HS-27A (cell line): ENCODE measurements at places on chromosomes 6 and 20.

- DNase-seq: no peak
Measured at GRCh38 chr6:132487762-132488161, 25.2 kb downstream of the STX7 start.

- no peak for DNase-seq
Measured at GRCh38 chr6:27541212-27541932, 68.5 kb upstream of the ZNF184 start.

GRCh38 chr6:7677229-7677628 lies 48.7 kb upstream of the BMP6 start:
- DNase-seq: no peak

DNA sequence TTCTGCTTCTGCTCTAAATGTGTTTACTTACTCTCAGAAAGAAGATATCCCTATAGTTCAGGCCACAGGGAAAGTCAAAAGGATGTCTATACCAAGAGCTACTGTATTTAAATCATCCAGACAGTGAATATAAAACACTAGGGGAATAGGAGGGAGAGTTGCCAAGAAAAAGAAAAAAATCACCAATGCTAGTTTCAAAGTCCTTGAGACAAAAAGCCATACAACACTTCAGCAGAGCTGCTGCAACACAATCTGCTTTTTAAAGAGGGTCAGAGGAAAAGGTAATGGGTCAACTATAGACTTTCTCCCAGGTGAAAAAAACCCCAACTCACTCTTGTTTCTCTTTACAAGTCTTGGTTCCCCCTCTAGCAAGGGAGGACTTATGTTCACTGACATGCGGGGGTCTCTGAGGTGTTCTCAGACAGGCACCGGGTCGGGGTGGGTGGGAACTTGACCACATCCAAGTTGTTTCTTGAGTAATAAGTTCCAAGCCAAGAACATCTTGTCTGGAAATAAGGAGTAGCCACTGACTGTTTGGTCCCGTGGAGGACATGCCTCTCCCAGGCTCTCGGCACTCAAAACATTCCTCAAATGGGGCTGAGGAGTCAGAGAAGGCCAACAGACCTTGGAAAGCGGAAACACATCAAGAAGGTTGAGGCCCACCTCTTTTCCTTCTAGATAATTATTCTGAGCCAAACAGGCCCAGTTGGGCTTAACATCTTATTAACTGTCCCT lies 47.7 kb downstream of the GJA10 start:
- no peak for DNase-seq

DNA sequence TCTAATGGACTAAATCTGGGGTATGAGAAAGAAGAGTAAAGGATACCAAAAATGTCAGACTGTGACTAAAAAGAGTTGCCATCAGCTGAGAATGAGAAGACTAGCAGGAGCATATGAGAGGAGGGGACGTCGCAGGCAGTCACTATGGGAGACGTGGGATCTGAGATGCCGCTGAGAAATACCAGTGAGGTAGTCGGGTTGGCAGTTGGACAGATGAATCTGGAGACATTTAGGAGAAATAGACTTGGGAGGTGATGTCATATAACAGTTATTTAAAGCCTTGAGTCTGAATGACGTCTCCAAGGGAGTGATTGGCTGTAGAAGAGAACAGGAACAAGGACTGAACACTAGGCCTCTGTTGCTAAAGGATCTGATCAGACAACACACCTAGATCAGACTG lies 51.5 kb upstream of the TRIM26 start:
- no peak for DNase-seq

- no peak for DNase-seq
Measured at GRCh38 chr6:145539831-145540230, 195.5 kb downstream of the EPM2A start.

DNA sequence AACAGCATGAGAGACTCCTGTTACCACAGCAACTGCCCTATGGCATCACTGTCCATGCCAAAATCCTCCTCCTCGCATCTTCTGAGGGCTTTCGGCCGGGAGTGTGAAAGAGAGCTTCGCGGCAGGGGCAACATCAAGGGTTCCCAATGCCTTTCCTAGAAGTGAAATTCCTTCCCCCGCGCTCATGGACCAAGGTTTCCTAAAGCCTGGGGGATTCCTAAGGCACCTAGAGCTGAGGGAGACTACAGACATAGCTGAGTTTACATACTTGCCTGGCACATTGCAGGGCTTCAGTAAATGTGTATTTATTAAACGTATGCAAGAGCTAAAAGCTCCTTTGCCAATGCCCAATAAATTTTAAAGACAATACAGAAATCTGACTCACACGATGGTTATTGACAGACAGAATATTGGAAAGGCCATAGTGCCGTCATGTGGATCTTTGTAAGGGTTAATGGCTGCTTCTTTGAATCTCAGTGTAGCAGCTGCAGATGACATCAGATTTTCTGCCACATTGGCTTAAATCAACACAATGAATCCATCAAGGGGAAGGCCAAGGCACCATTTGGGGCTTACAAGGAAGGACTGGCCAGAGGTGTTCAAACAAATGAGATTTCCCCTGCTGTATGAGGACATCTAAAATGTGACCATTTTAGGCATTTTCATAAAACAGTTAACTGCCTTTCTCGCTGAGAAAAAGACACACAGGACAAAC lies 281.2 kb upstream of the JARID2 start:
- no peak for DNase-seq

GRCh38 chr6:148533309-148534107 lies 190.9 kb downstream of the SASH1 start:
- DNase-seq: no peak

- no peak for DNase-seq
Measured at GRCh38 chr6:113596387-113597230, 260.5 kb upstream of the MARCKS start.

GRCh38 chr20:61963885-61964674 lies 101.6 kb downstream of the TAF4 start:
- no peak for DNase-seq

GRCh38 chr6:134447883-134448387 lies 130.0 kb upstream of the SGK1 start:
- no peak for DNase-seq

GRCh38 chr6:129454488-129454887 lies 255.5 kb downstream of the ARHGAP18 start:
- no peak for DNase-seq

DNA sequence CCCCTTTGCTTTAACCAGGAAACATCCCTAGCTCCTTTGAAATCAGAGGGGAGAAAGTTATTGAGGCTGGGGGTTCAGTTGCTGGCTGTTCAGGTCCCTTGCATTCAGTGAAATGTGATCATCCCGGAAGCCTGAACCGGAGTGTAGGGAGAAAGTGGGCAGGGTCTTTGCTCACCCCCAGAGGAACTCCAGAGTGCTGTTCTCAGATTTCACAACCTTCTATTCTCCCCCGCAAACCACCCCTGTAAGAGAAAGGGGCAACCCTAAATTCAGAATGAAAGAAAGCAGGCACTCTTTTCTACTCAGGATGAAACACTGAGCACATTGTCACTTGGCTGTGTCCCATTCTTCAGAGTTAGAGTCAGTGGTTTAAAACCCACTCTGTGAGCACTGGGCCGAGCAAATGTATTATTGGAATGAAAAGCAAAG lies 139.8 kb downstream of the KHDC1L start:
- no peak for DNase-seq

DNA sequence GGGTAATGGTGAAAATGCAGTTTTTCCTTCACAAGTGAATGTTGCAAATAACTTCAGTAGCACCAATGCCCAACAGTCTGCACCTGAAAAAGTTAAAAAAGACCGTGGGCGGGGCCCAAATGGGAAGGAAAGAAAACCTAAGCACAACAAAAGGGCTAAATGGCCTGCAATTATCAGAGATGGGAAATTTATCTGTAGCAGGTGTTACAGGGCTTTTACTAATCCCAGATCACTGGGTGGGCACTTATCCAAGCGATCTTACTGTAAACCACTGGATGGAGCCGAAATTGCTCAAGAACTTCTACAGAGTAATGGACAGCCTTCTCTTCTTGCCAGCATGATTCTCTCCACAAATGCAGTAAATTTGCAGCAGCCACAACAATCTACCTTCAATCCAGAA lies 64.8 kb upstream of the SMIM8 start:
- no peak for DNase-seq

DNA sequence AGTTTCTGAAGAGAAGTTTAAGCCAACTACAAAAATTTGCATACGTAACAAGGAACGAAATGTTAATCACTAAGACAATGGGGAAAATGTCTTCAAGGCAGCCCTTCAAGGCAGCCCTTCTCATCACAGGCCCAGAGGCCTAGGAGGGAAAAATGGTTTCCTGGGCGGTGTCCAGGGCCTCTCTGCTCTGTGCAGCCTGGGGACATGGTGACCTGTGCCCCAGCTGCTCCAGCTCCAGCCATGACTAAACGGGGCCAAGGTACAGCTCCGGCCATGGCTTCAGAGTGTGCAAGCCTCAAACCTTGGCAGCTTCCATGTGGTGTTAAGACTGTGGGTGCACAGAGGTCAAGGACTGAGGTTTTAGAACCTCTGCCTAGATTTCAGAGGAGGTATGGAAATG lies 325.1 kb downstream of the FRK start:
- DNase-seq: no peak

GRCh38 chr6:78670802-78671201 lies 196.5 kb upstream of the IRAK1BP1 start:
- no peak for DNase-seq

- DNase-seq: no peak
Measured at GRCh38 chr6:167570460-167571400, 245.8 kb downstream of the TTLL2 start.

- DNase-seq: no peak
Measured at GRCh38 chr6:133761706-133762105, 127.2 kb upstream of the TCF21 start.

GRCh38 chr6:166765234-166765541 lies 138.1 kb upstream of the RPS6KA2 start:
- DNase-seq: no peak

- DNase-seq: no peak
Measured at GRCh38 chr20:51565298-51566144, 23.0 kb upstream of the NFATC2 start.

DNA sequence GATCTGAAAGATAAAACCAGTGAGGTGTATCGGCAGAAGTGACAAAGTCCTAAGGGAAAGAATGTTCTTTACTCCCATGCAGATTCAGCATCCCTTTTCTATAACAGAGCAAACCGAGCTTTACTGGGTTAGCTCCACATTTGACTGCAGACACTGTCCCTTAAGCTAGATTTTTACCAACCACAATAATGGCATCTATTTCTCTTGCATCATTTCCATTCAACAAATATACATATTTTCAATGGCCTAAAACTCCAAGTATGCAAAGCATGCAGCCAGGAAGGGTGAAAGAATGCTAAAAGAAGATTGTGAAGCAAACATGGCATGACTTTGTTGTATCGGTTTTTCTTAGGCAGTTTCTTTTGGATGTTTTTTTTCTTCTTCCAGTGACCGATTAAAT lies 255.4 kb downstream of the OGFRL1 start:
- peak; percentile 65 for DNase-seq

DNA sequence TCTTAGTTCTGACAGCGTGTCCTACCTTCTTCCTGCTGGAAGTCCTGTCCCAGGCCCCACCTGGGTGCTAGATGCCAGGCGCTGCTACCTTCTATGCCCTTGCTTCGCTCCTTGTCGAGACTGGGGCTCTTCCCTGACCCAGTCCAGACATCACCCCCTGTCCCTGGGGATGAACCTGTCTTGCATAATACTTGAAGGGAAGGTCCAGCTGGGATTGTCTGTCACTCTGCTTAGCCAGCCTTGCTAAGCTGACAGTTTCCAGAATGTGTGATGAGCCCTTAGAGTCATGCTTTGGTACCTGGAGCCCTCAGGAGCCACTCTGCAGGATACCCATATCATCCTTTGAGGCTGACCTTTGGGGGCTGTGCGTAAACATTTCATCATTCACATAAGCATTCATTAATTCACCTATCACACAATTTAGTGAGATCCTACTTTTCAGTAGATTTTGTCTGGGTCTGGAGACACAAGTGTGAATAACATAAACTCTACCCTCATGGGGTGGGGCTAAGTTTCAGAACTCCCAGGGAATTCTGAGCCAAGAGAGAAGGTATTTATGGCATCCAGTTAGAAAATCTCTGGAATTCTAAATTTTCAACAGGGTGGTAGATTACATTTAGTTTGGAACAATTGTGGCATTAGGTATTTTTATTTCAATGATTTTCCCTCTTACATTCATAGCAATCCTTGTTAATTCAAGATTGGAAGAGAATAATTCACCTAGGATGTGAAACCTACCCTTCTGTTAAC lies 151.1 kb upstream of the HDAC2 start:
- peak; percentile 74 for DNase-seq

DNA sequence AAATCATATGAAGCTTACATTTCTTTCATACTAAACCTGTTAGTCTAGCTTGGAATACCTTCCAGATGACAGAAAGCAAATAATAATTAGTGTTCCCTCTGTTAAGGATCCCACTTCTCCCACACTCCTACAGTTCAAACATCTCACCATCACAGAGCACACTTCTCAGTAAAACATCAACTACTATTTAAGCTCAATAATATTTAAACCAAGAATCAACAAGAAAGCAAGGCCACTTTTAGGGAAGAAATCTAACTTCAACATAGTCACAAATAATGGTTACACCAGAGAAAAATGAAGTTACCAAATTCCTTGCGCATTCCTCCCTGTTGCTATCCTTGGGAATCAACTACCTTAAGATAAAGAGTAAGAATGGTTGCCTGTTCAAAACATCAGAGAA lies 1.6 kb downstream of the SNX14 start:
- no peak for DNase-seq

GRCh38 chr6:142357879-142358278 lies 56.1 kb downstream of the ADGRG6 start:
- DNase-seq: no peak

- no peak for DNase-seq
Measured at GRCh38 chr6:87182321-87182720, 27.0 kb downstream of the ZNF292 start.

DNA sequence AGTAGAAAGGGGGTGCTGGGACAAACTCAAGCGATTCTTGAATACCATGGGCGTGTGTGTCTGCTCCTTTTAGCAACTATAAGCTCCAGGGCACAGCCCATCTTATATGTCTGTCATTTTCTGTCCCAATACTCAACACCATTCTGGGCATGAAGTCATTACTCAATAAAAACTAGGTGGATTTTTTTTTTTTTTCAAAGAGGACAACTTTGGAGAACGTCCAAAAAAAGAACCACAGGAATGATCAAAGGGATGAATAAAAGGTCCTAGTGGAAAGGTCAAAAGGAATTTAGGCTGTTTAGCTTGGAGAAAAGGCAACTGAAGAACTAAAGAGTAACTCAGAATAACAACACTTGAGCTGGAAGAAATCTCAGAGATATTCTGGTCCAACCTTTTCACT lies 24.4 kb downstream of the UQCC1 start:
- peak; percentile 52 for DNase-seq

GRCh38 chr6:154399097-154399496 lies 42.5 kb upstream of the IPCEF1 start:
- no peak for DNase-seq

- no peak for DNase-seq
Measured at GRCh38 chr6:104887350-104887749, 27.6 kb upstream of the HACE1 start.
